ENCODE measurements at places on chromosomes 4 and X.

GRCh38 chrX:50770702-50771101 is 43.3 kb downstream of the SHROOM4 start:
- DNase-seq, result no peak

DNA sequence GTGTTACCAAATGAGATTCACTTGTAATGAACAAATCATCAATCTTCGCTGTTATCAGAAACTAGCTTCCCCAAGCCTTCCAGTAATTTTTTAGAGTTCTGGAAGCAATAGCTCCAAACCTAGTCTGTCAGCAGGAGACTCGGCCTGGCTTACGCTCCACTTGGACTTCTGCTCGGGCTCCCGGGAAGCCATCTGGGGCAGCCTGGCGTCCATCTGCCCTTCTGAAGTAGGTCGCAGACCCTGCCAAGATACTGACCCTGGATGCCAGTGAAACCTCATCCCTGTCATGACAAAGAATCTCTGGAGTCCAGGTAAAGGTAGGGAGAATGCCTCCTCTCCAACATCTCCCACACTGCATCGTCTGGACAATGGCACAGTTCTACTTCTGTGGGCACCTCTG is 493.8 kb upstream of the ZFP42 start:
- DNase-seq, result no peak

GRCh38 chr4:108113229-108113628 is 55.5 kb downstream of the LEF1 start:
- peak; percentile 80 for DNase-seq

- no peak for DNase-seq
Measured at GRCh38 chr4:182819751-182820150, 97.4 kb downstream of the DCTD start.

GRCh38 chr4:42927946-42928345 is 35.4 kb downstream of the GRXCR1 start:
- no peak for DNase-seq

- no peak for DNase-seq
Measured at GRCh38 chr4:2276581-2277325, 14.8 kb upstream of the MXD4 start.

- DNase-seq, result no peak
Measured at GRCh38 chr4:59518005-59518823, 1681.9 kb upstream of the ADGRL3 start.

- DNase-seq, result no peak
Measured at GRCh38 chrX:78659955-78660354, 827 bp upstream of the RTL3 start.

GRCh38 chr4:146648461-146648783 is 9.7 kb downstream of the POU4F2 start:
- no peak for DNase-seq

DNA sequence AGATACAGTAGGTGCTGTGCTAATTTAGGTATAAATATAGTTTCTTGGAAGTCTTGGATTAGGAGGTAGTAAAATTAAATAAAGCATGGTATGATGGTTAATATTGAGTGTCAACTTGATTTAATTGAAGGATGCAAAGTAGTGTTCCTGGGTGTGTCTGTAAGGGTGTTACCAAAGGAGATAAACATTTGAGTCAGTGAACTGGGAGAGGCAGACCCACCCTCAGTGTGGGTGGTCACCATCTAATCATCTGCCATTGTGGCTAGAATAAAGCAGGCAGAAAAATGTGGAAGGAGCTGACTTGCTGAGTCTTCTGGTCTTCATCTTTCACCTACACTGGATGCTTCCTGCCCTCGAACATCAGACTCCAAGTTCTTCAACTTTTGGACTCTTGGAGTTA is 153.7 kb upstream of the GK2 start:
- DNase-seq, result no peak

DNA sequence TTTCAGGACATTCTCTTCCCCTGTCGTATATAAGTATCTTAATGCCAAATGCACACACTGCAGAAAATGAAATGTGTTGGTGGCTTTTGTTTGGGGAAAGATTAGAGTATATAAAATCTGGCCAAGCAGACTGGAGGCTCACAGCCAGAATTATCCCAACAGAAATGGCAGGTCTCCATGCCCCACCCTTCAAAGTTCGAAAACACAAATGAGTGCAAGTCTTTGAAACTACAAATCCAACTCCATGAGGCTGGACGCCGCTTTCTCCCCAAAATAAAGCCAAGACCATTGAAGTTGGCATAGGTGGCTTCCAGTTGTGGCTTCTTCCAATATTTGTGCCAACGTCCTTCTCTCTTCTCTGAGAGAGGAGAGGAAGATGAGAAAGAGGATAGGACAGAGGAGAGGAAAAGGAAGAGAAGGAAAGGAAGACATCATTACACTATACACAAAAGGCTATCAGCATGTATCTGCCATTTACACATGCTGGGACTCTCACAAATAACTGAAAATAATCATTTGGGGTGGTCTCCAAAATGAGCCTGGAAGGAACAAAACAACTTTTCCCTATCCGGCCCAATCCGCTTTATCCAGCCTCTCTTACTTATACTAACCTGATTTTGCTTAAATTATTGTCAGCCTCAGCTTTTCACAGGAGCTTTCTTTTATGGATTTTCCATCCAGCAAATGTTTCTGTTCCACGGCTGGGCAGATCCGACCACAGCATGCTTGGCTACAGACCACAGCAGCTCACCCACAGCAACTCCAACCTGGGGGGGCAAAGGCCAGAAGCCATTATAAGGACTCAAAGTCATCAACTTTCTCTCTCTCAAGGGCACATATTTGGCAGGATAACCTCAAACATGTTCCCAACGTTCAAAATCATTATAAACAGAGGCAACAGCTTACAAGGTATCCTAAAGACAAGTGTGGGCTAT is 71.7 kb downstream of the APBB2 start:
- DNase-seq, result no peak

DNA sequence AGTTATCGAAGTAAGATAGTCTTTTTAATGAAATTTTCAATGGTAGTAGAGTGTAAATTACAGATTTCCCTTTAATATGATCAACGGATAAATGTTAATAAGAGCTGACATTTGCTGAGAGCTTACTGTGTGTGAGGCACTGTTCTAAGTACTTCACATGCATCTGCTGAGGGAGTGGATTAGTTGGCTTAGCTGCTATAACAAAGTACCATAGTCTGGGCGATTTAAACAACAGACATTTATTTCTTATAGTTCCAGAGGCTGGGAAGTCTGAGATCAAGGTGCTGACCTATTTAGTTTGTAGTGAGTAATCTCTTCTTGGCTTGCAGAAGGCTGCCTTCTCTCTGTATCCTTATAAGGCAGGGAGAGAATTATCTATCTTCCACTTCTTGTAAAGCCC is 174.3 kb downstream of the CEP135 start:
- DNase-seq, result no peak

DNA sequence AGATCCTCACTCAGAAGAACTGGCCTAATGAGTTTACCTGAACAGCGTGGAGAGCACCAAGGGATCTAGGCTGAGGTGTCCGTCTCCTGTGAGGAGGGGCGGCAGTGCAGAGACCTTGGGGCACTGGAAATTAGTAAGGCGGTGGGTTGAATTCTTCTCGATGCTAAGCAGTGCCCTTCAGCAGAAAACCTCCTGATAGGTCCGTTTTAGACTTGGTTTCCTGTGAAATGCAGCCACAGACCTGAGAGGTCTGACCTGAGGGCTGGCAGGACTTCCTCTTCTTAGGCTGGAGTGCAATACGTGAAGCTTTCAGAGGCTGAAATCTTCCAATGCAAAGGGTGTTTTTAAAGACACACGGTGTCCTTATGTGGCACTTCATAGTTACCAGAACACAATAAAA is at the start of gene CLNK:
CLNK (minus strand) TSS at position 138 of the 400 bp plus-strand sequence. CDS start 16,899 bp downstream, outside the sequence.
- DNase-seq, result no peak

- DNase-seq, result no peak
Measured at GRCh38 chrX:150730719-150731118, 37.5 kb downstream of the MTMR1 start.

- DNase-seq, result no peak
Measured at GRCh38 chrX:56382278-56382677, 150.1 kb downstream of the KLF8 start.

DNA sequence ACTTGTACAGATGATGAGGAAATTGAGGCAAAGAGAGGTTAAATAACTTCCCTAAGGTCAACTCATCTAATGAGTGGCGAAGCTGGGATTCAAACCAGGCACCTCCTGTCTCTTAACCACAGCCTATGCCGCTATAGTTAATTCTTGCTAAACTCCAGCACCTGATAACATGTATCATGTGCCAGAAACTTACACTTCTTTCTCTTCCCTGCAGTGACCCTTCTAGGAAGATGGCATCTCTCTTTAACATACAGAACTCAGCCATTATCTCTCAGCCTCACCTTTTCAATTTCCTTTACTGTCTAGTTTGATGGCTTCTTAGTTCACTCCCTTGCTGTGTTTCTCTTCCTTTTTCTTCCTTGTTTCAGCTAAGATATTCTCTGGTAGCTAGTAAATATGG is 2.5 kb downstream of the VBP1 start:
- DNase-seq, result no peak

DNA sequence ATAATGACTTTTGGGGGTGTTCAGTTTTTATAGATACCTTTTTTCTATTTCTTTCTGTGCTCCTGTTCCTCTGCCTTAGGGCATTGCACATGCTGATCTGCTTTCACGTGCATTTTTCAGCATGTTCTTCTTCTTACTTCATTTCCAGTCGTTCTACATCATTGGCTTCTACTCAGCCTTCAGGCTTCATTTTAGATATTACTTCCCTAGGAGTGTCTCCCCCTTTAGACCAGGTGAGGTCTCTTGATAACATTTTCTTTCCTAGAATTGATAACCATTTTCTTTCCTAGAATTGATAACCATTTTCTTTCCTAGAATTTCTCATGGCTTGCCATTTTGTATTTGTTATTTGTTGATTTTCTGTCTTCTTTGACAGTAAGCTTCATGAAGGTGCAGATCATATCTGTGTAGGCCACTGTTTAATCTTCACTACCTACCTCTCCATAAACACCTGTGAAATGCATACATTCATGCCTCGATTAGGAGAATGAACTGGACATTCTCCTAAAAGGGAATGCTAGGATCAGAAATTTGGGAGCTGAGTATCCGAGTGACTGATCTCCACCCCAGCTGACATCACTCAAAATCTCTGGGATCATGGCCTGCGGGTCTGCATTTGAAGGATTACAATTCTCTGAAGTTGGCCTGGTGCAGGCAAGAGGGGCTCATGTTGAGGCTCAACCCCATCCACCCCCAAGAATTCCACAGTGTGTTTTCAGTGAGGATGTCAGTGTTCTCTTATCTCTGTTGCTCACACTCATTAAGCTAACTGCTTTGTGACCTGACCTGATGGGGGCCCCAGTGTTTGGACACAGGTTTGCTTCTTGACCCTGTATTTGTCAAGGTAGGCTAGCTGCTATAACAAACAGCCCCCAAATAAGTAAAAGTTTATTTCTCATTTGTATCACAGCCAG is 45.7 kb downstream of the GYG2 start:
- DNase-seq, result no peak

DNA sequence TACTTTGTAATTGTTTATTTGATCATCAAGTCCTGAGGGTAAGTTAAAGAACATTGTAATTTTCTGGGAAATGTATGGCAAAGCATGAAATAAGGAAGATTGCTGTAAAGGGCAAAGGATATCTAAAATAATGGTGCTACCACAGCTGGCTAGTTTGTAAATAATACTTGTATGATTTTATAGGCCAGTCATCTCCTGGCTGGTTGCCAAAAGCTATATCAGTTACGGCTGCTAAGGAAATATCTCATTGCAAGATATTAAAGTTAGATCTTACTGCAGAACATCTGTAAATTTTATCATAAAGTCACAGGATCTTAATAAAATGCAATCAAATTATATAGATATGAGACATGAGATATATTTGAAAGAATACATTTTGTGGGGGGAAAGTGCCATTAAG is 150.8 kb upstream of the CXCL13 start:
- DNase-seq, result no peak

- no peak for DNase-seq
Measured at GRCh38 chrX:18146954-18147353, 73.7 kb downstream of the BEND2 start.

- DNase-seq, result no peak
Measured at GRCh38 chr4:129355516-129355915, 259.6 kb downstream of the C4orf33 start.
